ENCODE measurements at places on chromosomes 16 and 17.

DNA sequence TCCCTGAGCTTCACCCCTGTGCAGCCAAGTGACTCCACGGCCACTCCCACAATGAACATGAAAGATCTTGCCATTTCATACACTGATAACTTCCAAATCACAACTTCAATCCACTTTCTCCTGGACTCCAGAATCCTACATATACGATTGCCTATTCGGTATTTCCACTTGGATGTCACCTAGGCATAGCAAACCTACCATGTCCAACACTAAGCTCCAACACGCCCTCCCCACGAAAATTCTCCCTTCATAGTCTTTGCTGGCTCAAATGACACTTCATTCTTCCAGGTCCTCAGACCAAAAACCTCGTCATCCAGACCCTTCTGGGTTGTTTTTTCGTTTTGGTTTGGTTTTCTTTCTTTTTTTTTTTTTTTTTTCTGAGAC lies 1.9 kb downstream of the GLTPD2 start:
- DNase-seq, result no peak

GRCh38 chr16:9048302-9048700 lies 43.1 kb upstream of the HAPSTR1 start:
- no peak for DNase-seq

DNA sequence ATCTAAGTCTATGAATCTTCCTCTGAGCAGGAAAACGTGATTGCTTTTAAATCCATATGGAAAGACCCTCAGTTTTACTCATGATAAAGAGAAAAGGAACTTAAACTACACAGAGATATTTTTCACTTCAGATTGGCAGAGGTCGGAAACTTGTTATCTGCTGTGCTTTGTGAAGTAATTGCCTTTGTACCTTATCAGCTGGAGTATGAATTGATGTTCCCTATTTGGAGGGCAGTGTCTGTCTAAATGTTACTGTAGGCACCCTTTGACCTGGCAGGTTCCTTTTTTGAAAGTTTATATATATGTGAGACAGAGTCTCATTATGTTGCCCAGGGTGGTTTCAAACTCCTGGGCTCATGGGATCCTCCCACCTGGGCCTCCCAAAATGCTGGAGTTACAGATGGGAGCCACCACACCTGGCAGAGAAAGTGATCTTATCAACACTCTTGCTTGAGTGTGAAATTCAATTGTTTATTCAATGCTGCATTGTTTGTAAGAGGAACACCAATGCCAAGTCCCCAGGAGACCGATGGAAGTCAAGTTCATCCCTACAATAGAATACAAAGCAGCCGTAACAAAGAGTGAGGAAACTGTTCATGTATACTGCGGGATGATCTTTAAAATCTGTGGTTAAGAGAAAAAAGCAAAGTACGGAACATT lies 52.3 kb downstream of the ABCC1 start:
- DNase-seq, result no peak

- DNase-seq, result no peak
Observed at GRCh38 chr16:69880640-69881133, 70.4 kb upstream of the CLEC18A start.

DNA sequence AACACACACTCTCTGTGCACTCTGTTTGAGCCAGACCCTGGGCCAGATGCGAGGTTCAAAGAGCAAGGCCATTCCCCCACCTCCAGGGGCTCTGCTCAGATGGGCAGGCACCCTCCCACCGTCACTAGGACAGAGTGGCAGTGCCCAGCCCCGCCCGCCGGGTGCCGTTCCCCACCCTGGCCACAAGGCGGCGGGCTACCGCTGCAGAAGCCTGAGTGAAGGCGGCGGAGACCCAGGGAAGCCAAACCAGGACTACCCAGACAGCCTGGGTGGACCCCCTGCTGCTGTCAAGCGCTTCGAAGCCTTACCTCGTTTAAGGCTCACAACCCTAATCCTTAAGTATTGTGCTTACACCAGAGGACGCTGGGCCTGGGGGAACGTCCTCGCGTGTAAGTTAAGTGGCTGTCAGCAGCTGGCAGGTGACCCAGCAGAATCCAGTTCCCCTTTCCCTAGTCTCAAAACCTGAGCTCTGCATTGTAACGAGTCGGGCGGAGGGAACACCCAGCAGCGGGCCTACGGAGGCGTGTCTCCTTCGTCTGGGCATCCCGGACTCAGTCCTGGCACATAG lies 4.5 kb downstream of the ARHGAP27 start:
- DNase-seq, result peak; percentile 22

- DNase-seq, result peak; percentile 55
Observed at GRCh38 chr17:16477255-16477654, 14.7 kb downstream of the LRRC75A start.

GRCh38 chr16:67028167-67028695 lies 718 bp upstream of the CBFB start:
- no peak for DNase-seq

- DNase-seq, result no peak
Observed at GRCh38 chr16:76176616-76177015, 100.6 kb upstream of the CNTNAP4 start.

- DNase-seq, result no peak
Observed at GRCh38 chr17:73327676-73328075, 15.9 kb upstream of the CDC42EP4 start.

DNA sequence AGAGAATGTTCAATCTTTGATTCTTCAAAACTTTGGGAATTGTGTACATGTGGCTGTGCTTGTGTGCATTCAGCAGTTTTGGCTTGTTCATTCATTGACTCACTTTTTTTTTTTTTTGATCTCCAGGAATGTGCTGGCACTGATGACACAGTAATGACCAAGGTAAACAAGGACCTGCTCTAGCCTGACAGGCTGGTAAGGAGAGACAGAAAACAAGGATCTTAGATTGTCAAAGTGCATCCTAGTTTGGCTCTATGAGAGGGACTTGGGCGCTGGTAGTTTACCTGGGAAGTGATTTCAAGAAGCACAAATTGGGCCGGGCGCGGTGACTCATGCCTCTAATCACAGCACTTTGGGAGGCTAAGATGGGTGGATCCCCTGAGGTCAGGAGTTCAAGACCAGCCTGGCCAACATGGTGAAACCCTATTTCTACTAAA lies 233.1 kb upstream of the WSCD1 start:
- no peak for DNase-seq

GRCh38 chr17:45755050-45755449 lies 29.1 kb upstream of the CRHR1 start:
- no peak for DNase-seq

DNA sequence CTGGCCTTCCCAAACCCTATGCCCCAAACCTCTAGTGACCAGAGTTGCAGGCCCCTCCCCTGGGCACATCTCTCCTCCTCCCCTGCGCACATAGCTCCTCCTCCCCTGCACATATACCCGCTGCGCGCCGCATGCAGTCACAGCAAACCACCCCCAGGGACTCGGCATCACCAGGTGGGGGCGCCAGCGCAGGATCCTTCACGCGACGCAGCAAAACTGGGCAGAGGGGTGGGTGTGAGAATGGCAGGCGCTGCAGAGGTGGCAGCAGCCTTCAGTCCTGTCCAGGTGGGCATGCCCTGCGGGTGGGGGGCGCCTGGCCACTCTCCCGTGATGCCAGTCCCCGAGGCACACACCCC lies 5.6 kb downstream of the CORO6 start:
- DNase-seq, result no peak

DNA sequence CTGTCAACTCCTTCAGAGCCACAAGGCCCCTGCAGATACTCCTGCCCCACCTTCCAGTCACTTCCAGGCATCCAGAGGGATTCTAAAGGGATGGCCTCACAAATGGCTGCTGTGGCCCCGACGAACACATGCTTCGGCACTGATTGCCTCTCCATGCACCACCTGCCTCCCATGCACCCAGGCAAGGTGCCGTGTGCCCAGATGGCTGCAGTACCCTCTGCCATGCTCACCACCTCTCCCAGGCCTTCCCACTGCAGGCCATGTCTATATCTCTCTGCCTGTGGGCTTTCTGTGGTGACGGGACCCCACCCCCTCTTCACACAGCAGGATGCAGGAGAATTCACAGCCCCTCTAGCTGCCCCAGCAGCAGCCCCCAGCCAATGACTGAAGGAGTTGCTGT lies 27.9 kb upstream of the LYRM9 start:
- DNase-seq, result no peak

- DNase-seq, result no peak
Observed at GRCh38 chr16:28219282-28219681, 7.5 kb upstream of the XPO6 start.

DNA sequence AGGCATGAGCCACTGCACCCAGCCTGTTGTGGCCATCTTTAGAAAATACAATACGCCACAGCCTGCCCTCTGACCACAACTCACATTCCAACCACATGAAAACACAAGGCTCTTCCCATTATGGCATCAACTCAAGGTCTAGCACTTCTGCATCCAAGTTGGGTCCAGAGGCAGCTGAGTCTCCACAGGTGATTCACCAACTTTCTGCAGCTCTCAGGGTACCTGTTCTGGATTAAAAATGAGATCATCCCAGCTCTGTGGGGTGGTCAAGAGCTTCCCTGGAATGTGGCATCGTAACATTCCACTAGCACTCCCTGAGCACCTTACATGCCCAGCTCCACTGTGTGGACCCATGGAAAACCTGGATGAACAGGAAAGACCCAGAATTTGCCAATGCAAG lies 9.9 kb upstream of the GUCY2D start:
- no peak for DNase-seq

- no peak for DNase-seq
Observed at GRCh38 chr17:17088541-17089525, 46.6 kb downstream of the MPRIP start.

DNA sequence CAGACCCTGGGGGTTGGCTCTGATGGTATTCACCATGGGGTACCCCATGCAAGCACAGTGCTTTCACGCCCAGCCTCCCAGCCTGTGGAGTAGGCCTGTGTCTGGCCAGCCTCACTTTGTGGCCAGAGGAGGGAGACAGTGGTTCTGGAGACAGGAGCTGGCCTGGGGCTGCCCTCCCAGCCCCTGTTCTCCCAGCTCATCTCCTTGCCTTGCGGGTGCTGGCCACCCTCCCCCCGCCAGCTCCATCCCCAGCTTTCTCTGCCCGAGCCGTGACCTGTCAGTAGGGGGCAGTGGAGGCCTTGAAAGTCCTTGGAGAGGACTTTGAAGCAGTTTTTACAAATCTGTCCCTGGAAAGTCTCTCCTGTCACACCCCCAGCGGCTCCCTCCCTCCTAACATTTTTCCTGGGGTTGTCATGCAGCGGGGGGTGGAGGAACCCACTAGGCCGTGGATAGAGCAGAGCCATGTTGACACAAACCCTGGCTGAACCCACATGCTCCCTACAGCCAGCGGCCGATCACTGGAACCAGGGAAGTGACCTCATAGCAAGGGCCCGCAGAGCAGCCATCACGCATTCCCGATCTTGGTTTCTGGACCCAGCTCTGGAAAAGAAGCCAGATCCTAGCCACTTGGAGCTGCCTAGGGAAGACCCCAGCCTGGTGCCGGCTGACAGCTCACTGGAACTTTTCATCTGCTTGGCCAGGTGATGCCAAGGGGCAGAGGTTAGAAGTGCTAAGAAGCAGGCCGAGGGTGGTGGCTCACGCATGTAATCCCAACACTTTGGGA lies 289.4 kb downstream of the SEC14L1 start:
- peak; percentile 95 for DNase-seq

DNA sequence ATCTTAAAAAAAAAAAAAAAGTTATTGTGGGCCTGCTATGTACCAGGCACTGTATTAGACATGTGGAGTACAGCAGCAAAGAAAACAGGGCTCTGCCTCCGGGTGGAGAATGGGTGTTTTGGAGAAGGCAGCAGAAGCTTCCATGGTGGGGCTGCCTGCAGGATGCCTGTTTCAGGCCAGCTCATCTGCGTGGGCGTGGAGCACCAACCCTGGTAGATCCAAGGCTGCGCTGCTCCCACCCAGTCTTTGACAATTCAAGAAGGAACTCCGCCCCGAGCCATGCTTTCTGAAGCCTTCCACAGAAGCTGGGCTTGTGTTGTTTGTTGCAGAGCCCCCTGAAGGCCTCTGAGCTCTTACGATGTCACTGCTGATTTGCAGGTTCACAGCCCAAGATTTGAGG lies 23.2 kb upstream of the CACNG1 start:
- DNase-seq, result no peak

DNA sequence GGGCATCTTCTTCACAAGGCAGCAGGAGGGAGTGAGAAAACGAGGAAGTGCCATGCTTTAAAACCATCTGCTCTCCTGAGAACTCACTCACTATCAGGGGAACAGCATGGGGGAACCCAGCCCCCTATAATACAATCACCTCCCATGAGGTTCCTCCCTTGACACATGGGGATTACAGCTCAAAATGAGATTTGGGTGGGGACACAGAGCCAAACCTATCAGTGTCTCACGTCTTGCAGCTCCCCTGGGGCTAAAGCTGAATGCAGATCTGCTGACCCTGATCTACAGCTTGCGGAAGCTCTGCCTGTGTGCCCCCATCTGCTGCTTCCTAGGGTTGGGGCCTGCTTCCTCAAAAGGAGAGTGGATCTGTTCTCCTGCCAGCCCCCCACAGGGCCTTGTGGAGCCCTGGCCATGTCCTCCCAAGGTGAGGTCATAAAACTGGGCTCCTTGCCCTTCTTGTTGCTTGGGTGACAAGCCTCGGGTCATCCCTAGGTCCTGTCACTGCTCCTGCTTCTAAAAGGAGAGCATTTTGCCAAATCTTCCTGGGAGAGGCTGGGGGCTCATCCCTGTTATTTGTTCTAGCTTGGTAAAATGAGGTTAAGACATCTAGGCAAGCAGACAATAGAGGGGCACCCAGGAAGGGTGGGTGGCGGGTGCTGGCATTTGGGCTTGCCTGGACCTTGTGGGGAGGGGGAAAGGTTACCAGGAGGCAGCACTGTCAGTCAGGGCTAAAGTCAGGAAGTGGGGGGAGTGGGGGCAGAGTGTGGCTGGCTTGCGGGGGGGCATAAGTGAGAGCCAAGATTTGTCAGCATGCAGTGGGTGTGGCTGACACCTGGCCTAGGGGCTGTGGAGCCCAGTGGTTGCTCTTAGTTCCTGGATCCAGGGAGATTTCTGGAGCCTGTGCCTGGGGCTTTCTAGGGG lies 16.0 kb downstream of the KRT33A start:
- no peak for DNase-seq

DNA sequence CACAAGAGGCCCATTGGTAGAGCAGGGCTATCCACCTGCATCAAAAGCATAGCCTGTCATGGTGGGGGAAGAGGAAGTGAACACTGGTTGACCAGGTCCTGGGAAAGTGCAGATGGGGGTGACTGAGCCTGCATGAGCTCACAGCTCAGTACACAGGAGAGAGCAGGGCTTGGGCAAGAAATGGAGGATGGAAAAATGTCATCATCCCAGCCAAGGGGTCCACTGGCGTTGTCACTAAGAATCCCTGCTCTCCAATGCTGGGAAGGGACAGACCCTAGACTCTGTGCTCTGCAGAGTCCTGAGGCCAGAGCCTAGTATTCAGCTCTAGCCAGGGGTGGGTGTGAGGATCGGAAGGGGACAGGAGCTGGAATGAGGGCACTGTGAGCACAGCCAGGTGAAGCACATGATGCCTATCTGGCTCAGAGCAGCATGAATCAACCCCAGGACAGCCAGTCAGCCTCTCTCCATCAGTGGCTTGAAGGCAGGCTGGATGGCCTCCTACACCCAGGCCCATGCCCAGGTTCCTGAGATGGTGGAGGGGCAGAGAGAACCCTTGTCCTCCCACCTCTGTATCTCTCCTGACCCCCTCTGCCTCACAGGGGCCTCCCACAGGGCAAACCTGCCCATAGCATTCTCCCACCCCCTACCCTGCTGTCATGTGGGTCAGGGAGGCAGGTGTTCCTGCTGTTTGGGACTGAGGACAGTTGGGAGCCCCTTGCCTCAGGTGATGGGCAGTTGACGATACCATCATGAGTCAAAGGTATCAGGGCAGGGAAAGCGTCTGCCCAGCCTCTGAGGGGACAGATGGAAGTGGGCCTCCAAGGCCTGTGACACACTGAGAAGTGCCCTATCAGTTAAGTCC lies 13.8 kb upstream of the CTCF start:
- no peak for DNase-seq

GRCh38 chr17:55576237-55576995 lies 65.2 kb upstream of the SMIM36 start:
- DNase-seq, result no peak
